Foreskin melanocyte (primary cell): ENCODE measurements at places on chromosomes 13 and 19.
A peak's percentile ranks its signal among the peaks of the same experiment; 100 is the strongest.

GRCh38 chr19:5929625-5930024 is 15.6 kb downstream of the CAPS start:
- no peak for DNase-seq

DNA sequence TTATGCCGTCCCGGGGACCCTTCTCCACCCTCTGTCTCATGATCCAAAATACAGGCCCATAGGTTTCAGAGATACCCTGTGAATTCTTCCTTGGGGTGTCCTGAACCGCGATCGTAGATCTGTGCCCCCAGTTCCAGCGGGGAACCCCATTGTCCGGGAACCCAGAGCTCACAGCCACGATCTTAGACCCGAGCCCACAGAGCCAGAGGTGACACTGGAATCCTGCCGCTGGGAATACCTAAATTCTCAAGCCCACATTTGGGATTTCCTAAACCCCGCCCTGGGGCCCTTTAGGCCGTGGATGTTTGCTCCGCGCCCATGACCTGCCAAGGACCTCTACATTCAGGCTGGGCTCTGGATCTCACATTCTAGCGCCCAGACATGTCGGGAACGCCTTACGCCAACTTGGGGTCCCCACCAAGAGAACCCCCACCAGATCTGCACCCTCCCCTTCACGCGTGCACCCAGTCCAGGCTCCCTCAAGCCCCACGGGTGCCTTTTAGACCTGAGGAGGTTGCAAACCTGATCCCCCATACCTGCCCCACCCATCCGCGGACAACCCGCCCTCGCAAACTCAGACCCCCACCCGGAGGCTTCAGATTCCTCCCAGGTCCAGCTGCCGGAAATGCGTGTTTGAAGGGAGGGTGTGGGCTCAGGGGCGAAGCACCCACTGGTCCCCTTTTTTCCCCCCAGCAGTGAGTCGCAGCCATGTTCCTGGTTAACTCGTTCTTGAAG is 605 bp downstream of the CAPNS1 start:
- DNase-seq, result peak; percentile 13

GRCh38 chr13:110525328-110526319 is 35.9 kb downstream of the RAB20 start:
- DNase-seq, result no peak

- DNase-seq, result no peak
Observed at GRCh38 chr19:39557811-39558623, 18.1 kb upstream of the EID2 start.

DNA sequence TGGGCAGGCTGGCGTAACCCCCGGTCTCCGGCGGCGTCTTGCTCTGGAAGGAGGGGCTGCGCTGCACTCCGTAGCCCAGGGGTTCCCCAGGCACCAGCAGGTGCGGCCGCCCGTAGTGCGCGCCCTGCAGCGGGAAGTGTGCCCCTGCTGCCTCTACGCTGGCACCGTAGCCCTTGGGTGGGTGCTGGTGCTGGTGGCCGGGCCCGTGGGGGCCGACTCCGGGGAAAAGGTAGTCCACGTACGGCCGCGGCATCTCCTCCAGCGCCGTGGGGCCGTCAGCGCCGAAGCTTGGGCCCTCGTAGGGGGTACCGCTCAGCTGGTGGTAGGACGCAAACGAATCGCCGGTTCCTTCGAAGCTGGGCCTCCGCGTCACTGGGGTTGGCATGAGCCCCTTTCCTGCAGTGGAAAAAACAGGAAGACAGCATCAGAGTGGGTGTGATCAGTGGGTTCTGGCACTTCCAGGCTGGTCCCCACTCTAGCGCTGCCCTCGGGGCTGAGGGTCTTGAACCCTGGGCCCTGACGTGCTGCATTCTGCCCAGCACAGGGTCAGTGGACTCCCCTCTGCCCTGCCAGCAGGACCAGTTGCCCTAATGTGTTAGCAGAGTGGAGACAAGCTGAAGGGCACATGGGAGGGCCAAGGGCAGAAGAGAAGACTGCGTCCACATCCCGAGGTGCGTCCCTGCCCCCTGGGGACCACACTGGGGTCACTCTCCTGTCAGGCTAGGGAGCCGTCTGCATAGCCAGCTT is 72.3 kb downstream of the LATS2 start:
- DNase-seq, result no peak

GRCh38 chr19:3949997-3950859 is 17.4 kb downstream of the NMRK2 start:
- DNase-seq, result no peak

GRCh38 chr19:5578097-5578846 is 10.5 kb upstream of the TINCR start:
- no peak for DNase-seq

GRCh38 chr13:20703780-20704458 is 420 bp downstream of the IL17D start:
- peak; percentile 53 for DNase-seq

DNA sequence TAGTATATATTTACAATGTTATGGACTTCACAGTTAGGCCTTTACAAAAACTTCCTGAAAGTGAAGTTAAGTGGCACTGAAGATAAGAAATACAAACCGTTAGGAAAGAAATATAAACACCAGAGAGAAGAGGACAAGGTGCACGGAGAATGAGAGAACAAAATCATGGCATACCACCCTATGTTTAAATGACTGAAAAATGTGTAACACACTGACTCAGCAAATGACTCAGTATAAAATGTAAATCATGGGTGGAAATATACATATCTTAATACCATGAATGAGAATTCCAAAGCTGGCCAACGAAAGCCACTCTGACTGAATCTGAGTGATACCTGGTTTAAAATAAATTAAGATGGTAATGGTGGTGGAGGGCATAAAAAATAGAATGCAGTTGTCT is 260.8 kb downstream of the DNAJC15 start:
- DNase-seq, result no peak

GRCh38 chr13:100334214-100334613 is 245.3 kb downstream of the PCCA start:
- no peak for DNase-seq

GRCh38 chr19:11435057-11435832 is at the start of the genes ODAD3 and PRKCSH:
TSS of gene ODAD3 (minus strand) at chr19:11435121. CDS start at chr19:11435016, 105 bp downstream.
TSS of gene PRKCSH (plus strand) at chr19:11435635. CDS start at chr19:11436118, 483 bp downstream.
- peak; percentile 100 for DNase-seq

GRCh38 chr13:41567363-41567762 is 110.0 kb downstream of the RGCC start:
- no peak for DNase-seq

DNA sequence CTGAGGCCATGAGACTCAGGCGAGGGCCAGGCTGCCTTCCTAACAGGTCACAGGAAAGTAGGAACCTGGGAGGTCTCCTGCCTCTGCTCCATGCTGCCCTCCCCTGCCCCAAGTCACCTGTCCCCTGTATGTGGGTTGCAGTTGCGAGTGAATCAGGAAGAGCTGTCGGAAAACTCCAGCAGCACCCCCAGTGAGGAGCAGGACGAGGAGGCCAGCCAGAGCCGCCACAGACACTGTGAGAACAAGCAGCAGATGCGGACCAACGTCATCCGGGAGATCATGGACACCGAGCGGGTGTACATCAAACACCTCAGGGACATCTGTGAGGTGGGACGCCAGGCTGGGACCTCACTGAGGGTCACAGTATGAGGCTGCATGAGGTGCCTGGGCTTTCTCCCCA is 22.8 kb upstream of the C1QTNF9 start:
- DNase-seq, result no peak

DNA sequence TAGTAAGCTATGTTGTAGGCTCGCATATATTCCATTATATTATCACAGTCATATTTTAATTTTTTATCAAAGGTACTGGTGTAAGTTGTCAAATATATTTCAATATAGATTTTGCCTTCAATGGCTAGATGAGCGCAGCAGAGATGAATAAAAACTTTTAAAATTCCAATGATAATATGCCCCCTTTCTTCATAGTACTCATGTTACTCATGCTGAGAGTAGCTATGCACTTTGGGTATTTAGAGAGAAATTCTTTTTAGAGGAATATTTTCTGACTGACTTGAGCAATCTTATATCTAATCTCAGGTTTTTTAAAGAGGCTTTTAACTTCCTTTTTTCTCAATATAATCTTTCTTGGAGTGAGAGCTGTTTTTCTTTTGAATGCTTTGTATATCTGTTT is 11.4 kb downstream of the ZNF254 start:
- DNase-seq, result no peak
